Dermis lymphatic vessel endothelial cell (primary cell): ENCODE measurements at places on chromosomes 16 and 17. TPM values are rescaled to one million over a fixed set of nuclear protein-coding genes. Genes with fewer than 3 reads are reported as not detected.

CCDC200 gene
- not detected in 2 replicates for total RNA-seq

ESRP2 gene
- total RNA-seq, result 0.17 and 1.7 TPM in 2 replicates

KRTAP16-1 gene
- total RNA-seq, result not detected in 2 replicates

SHCBP1 gene
- total RNA-seq, result 3.9 and 4.4 TPM in 2 replicates

NOXO1 gene
- total RNA-seq, result 0.09 and 0.11 TPM in 2 replicates

PIRT gene
- total RNA-seq, result not detected in 2 replicates

CPNE7 gene
- total RNA-seq, result 0.17 and 0.65 TPM in 2 replicates

TMED6 gene
- 0.09 and 0.11 TPM in 2 replicates for total RNA-seq

KCNH6 gene
- under 0.01 TPM in 1 of 2 replicates, not detected in the other for total RNA-seq

ENPP7 gene
- not detected in 2 replicates for total RNA-seq

TP53TG3D gene
- 0.09 and 0.11 TPM in 2 replicates for total RNA-seq

AHSP gene
- total RNA-seq, result not detected in 2 replicates

USP6 gene
- total RNA-seq, result not detected in 2 replicates

LRRC46 gene
- not detected in 2 replicates for total RNA-seq

ITGAD gene
- total RNA-seq, result not detected in 2 replicates

MT1A gene
- 0.43 TPM in 1 of 2 replicates, not detected in the other for total RNA-seq

SYNGR3 gene
- 1.2 and 2.2 TPM in 2 replicates for total RNA-seq

NXPH3 gene
- 3.7 and 5.3 TPM in 2 replicates for total RNA-seq

EIF4A3 gene
- 99.9 and 104 TPM in 2 replicates for total RNA-seq

NR1D1 gene
- total RNA-seq, result 1.2 and 1.5 TPM in 2 replicates

SLC9A5 gene
- 0.33 and 0.34 TPM in 2 replicates for total RNA-seq

ASGR1 gene
- total RNA-seq, result 26.4 and 28.8 TPM in 2 replicates

MYH8 gene
- not detected in 2 replicates for total RNA-seq

HSD11B2 gene
- 0.09 TPM in 1 of 2 replicates, not detected in the other for total RNA-seq

MIEF2 gene
- total RNA-seq, result 10.5 and 14.8 TPM in 2 replicates

CASKIN1 gene
- total RNA-seq, result 0.17 and 0.43 TPM in 2 replicates

EPX gene
- total RNA-seq, result not detected in 2 replicates

CCDC154 gene
- total RNA-seq, result 0.11 and 0.17 TPM in 2 replicates

SLC46A1 gene
- total RNA-seq, result 0.33 and 0.60 TPM in 2 replicates

ZNF821 gene
- 7.2 and 8.0 TPM in 2 replicates for total RNA-seq

PSMD12 gene
- total RNA-seq, result 23.1 and 27.4 TPM in 2 replicates

SCIMP gene
- not detected in 2 replicates for total RNA-seq

TP53TG3C gene
- total RNA-seq, result not detected in 2 replicates

NACA2 gene
- total RNA-seq, result not detected in 2 replicates

SPNS3 gene
- total RNA-seq, result 0.11 and 0.52 TPM in 2 replicates

RPL38 gene
- 3,320 and 3,386 TPM in 2 replicates for total RNA-seq

HOXB2 gene
- total RNA-seq, result 0.09 and 0.76 TPM in 2 replicates

UNC13D gene
- total RNA-seq, result 2.5 and 7.9 TPM in 2 replicates

PLXDC1 gene
- not detected in 2 replicates for total RNA-seq

RPH3AL gene
- 13.1 and 14.8 TPM in 2 replicates for total RNA-seq
